T1000 (cell line): ENCODE measurements at places on chromosomes 4 and X.

- no peak for DNase-seq
Measured at GRCh38 chrX:18360867-18361266, 6.4 kb upstream of the SCML2 start.

- DNase-seq, result no peak
Measured at GRCh38 chrX:136200466-136200865, 50.7 kb downstream of the MAP7D3 start.

GRCh38 chrX:111264385-111264784 lies 5.9 kb downstream of the CAPN6 start:
- DNase-seq, result no peak

GRCh38 chr4:181582595-181582994 lies 660.6 kb upstream of the TENM3 start:
- DNase-seq, result no peak

- DNase-seq, result no peak
Measured at GRCh38 chr4:79201971-79202370, 123.9 kb downstream of the NAA11 start.

DNA sequence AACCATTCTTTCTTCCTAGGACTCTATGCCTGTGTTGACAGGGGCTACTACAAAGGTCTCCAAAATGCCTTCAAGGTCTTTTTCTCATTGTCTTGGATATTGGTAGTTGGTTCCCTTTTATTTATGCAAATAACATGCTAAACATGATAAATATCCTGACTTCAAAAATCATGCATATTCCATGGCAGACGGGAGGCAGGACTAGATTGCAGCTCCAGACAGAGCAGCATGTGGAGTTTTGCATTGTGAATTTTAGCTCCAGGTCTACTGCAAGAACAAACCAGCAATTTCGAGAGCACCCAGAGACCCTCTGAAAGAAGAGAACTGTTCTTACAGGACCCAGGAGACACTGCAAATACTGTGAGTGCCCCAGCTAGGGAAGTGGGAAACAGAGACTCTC lies 254.9 kb downstream of the RCHY1 start:
- DNase-seq, result no peak

DNA sequence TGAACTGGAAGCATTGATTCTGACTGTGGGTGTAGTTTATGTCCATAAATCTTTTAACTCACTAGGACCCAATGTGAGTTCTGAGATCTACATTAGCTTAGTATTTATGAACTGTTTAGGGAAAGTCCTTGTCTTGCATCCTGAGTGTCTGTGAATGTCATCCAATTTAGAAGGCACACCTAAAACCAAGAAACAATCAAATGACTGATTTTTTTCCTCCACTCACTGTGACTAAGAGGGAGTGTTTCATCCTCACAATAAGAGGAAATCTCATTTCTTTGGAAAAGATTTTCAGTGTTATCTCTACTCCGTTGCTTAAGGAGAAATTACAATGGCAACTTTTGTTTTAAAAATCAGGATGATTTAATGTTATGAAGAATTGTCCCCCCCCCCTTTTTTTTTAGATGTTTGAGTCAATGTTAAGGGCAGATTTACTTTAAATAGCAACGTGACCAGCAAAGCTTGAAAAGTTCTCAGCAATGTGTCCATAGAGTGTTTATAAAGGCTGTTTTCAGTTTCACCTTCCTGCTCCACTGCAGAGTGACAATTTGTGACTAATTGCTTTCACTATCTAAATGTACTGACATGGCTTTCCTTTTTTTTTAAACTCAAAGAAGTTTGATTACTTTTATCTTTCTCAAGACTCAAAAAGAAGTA lies 173.0 kb downstream of the SPCS3 start:
- DNase-seq, result no peak

- peak; percentile 63 for DNase-seq
Measured at GRCh38 chrX:54921427-54922021, 900 bp downstream of the TRO start.

DNA sequence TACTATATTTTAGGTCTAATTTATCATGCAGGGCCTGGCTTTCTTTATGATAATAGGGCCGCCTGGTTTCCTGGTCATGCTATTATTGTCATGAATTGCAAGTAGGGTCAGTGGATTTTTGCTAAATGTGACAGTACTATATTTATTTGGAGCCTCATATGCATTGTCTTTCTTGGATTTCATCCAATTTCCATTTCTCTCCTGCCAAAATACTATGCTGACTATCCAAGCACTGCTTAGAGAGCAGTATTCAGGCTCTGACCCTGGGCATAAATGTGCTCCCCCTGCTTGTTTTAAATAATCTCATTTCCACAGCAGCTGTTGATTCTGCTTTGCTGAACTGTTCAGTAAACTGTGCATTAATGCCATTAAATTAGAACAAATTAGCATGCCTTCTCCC lies 269.3 kb downstream of the GPM6A start:
- no peak for DNase-seq

- DNase-seq, result no peak
Measured at GRCh38 chrX:79081895-79082512, 62.5 kb upstream of the GPR174 start.

DNA sequence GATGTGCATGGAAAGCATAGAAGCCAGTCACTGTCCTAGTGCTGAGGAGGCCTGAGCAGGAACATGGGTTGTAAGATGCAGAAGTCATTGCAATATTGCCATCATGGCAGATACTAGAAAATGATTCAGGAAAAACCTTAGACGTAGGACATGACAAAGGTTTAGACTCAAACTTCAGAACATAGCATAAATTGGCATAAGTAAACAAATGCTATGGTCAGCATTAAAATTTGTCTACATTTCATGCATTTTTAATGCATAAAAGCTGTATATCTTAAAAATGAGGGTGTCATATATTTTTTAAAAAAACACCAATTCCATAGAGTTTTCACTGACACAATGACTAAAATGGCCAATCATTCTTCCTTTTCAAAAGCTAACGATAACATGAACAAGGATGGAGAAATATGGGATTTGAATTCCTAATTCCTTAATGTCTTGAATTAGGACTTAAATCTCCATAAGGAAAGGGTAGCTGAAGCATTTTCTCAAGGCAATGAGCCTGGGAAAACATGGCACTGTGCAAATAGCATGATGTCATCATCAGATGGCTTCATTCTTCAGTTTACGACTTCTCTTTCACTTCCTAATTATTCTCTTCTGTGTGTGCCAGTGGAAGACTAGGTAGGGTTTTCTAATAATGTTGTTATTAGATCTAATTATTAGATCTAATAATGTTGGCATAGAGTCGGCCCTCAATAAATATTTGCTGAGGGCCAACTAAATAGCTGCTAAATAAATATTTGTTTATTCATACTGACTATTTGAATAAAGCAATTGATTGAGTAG lies 125.1 kb upstream of the FRG1 start:
- DNase-seq, result no peak

DNA sequence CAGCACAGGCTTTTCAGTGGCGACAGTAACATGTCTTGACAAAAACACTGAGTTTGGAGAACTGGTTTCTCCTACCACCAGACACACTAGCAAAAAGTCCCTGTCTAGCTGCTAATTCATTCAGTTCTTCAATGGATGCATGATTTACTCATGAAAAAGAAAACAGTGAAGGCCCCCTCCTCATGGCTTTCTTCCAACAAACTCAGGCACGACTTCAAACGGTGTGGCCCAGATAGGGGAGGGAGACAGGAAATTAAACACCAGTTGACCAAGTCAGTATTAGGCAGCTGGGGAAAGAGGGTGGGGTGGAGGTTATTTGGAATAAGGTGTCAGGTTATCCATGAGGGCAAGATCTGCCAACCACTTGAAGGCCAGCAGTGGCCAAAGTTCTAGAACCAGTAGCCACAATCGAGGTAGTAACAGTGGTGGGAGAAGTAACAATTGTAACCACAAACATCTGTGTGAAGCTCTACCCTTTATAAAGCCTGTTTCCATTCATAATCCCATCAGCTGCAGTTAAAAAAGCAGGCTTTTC lies 60.2 kb downstream of the SEPSECS start:
- DNase-seq, result no peak

- no peak for DNase-seq
Measured at GRCh38 chr4:186762361-186762760, 38.7 kb upstream of the FAT1 start.

- DNase-seq, result no peak
Measured at GRCh38 chr4:26030260-26030667, 116.2 kb downstream of the SMIM20 start.

DNA sequence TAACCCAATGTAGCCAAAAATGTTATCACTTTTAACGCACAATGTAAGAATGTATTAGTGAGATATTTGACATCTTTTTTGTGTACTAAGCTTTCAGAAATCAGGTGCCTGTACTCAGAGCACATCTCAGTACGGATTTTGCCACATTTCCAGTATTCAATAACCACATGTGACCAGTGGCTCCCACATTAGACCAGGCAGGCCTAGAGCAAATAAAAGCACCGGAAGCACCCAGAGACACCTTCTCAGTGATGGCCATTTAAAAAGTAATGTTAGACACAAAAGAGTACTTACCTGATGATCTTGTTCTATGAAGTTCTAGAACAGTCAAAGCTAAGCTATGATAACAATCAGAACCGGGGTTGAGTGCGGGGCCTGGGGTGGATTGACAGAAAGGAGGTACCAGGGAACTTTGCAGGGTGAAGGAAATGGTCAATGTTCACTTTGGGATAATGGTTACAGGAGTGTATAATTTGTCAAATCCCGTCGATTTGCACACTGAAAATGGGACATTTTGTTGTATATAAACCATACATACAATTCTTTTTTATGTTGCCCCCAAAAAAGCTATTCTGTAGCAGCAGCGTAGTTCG lies 1.2 kb downstream of the CTPS2 start:
- no peak for DNase-seq

GRCh38 chr4:102477657-102478056 lies 23.5 kb upstream of the NFKB1 start:
- no peak for DNase-seq

DNA sequence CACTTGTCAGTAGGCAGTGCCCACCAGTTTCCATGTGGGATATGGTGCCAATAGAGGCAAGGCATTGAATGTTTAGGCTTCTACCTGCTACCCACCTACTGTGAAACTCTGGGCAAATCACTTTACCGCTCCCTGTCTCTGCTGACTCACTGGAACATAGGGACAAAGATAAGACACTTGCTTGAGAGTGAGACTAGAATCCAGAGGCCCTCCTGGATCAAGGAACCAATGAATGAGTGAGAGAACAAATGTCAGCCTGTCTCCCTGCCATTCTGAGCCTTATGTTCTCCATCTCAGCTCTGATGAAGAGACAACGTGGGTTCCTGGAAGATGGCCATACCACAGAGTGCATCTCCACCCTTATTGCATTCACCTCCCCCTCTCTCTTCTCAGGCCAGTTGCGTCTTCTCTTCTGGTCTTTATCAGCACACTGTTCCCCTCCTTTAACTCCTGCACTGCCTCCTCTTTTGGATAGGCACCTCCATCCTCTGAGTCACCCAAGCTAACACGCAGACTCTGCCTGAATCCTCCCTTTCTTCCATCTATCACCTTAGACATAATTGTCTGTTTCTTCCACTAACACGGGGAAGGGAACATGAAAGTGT lies 15.4 kb upstream of the PRRG3 start:
- no peak for DNase-seq

DNA sequence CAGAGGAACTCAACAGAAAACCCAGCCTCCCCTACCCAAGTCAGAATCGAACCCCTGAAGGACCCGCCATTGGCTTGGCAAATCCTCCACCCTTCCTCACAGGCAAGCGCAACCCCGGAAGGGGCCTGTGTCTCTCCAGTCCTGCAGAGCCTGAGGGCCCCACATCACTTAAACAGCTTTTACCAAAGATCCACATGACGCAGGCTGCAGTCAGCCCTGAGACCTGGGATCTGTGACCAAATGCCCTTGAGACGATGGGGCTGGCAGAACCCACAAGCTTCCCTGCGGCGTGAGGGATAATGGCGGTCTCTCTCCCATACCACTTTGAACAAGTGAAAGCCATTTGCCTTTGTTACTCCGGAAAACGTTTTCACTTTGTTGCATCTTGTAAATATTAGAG lies 54.9 kb downstream of the ACOX3 start:
- DNase-seq, result no peak

DNA sequence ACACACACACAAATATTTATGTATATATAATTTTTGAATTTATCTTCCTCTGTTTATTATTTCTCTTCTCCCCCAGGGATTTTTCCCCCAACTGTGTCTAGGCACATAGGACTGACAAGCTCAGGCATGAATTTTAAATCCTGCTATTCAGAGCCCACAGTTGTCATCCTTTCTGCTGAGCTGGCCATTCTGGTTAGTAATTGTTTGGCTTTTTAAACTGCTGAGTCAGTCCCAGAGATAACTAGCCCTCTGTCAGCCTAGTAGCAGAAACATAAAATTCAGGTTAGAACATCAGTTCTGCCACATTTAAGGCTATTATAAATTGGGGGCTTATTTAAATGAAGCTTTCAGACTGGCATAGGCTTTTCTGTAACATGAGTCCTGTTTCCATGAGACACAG lies 151.7 kb upstream of the MAOA start:
- DNase-seq, result no peak

GRCh38 chr4:43242606-43243005 lies 350.1 kb downstream of the GRXCR1 start:
- no peak for DNase-seq

DNA sequence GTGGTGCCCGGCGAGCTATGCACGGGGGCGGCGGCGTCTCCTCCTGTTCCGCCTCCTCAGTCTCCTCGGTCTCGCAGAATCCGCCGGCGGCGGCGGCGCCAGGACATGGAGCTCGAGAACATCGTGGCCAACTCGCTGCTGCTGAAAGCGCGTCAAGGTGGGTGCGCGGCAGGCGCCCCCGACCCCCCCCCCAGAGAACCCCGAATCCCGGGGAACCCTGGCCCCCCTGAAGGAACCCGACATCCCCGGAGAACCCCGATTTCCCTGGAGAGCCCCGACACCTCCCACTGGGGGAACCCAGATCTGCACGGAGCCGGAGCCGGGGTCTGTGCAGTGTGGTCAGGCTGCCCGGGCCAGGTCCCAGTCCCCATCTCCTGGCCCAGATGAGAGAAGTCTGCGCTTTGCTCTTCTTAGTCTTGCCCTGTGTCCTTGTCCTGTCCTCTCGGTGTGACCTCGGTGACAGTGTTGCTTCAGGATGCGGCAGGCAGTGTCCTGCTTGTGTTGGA lies 648 bp downstream of the GRK4 start:
- peak; percentile 59 for DNase-seq

- no peak for DNase-seq
Measured at GRCh38 chr4:60884587-60884986, 315.5 kb upstream of the ADGRL3 start.

- DNase-seq, result no peak
Measured at GRCh38 chr4:44342800-44343199, 105.8 kb downstream of the KCTD8 start.

- no peak for DNase-seq
Measured at GRCh38 chr4:47071901-47072341, 40.6 kb downstream of the GABRB1 start.

DNA sequence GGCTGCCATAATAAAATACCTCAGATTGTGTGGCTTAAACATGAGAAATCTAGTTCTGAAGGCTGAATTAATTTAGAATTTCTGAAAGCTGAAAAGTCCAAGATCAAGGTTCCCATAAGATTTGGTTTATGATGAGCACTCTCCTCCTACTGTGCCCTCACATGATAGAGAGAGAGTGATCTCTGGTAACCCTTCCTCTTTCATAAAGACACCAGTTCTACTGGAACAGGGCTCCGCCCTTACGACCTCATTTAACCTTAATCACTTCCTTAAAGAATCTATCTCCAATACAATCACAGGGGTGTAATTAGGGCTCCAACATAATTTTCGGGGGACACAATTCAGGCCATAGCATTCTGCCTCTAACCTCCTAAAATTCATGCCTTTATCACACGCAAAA lies 194.0 kb upstream of the MAB21L2 start:
- no peak for DNase-seq
